Right lobe of liver (tissue), 6 donors: ENCODE measurements at places on chromosomes 5 and 9. TPM values are rescaled to one million over a fixed set of nuclear protein-coding genes. Genes with fewer than 3 reads are reported as not detected.

DNA sequence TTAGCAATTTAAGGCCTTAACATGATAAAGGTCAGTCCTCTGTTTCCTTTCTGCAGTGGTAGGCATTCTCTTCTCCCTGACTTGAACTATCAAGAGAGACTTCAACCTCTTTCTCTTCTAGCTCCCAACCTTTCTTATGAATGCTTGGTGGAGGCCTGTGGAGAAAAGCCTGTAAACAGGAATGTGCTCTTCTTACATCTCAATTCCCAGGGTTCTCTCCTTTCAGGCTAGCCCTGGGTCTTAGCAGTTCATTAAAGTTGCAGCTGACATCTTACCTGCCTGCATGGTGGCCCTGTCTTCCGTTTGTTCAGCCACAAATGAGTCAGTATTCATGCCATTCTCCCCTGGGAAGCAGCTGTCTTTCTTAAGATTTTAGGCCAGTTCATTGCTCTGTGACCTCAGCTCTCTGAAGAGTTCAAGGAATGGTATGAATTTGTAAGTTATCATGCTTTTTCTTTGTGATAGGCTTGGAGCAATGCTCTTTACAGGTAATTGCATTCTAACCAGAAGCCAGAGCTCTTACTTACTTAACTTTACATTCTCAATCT, 77.8 kb downstream of the ADCY2 start:
- H3K4me1 ChIP-seq = no peaks in the 10 kb centered on the region
- DNase-seq = no peak
- no peak overlapping the region for H3K4me3 ChIP-seq

DNA sequence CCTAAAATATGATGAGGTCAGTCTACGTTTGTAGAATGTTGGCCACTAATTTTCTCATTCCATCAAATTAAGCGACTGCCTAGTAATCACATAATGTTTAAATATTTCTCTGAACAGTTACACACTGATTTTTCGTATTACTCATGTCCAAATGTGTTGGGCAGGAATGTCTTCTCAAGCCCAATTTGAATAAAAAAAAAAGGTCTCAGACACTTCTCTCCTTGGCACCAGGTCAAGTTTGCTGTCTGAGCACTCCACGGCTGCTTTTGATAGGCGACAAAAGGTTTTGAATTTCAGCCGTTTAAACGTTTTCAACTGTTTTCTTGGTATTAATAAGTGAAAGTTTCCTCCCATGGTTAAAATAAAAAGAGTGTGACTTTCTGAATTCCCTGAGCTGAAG, 542.1 kb downstream of the IRX1 start:
- no peak for DNase-seq
- H3K27me3 ChIP-seq = no peaks in the 10 kb centered on the region
- H3K4me3 ChIP-seq = no peak overlapping the region
- no peak overlapping the region for H3K27ac ChIP-seq
- H3K36me3 ChIP-seq = no peaks in the 10 kb centered on the region
- no peaks in the 10 kb centered on the region for H3K4me1 ChIP-seq

- H3K27ac ChIP-seq = peak overlapping the region; percentile 34
- no peaks in the 10 kb centered on the region for H3K27me3 ChIP-seq
- peaks cover 79% of the 10 kb centered on the region for H3K4me1 ChIP-seq
- no peak overlapping the region for H3K4me3 ChIP-seq
Observed at GRCh38 chr9:33297432-33297831, 7.1 kb downstream of the NFX1 start.

DNA sequence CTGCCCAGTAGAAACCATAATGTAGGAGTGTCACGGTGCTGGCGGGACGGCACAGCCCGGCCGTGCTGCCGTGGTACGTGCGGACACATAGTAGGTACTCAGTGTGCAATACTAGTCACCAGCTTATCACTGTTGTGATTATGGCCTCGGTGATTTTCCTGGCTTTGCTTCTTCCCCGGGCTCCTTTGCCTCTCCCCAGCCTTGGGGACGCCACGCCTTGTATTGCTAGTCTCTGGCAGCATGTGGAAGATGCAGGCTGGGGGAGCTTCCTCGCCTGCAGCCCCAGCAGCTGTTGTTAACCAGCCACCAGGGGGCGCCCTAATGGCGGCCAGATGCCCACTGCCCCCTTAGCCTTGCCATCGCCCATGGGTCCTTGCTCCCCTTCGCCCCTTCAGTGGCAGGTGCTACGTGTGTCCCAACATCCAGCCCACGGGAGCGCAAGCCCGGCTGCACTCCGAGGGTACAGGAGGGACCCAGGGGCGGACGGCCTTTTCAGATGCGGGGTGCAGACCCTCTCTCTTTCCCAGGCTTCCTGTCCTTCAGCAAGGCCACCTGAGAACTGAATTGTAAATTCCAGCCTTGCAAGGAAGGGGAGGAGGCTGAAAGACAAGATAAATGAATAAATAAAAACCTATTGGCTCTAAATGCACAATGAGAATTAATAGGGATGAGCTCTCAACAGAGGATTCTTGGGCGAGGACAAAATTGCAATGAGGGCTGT, 8.0 kb downstream of the NTNG2 start:
- no peaks in the 10 kb centered on the region for H3K4me1 ChIP-seq
- H3K36me3 ChIP-seq = no peaks in the 10 kb centered on the region
- H3K4me3 ChIP-seq = no peak overlapping the region
- H3K27ac ChIP-seq = no peak overlapping the region
- DNase-seq = peak; percentile 55
- H3K27me3 ChIP-seq = no peaks in the 10 kb centered on the region

GRCh38 chr5:107764976-107765804, 94.5 kb upstream of the EFNA5 start:
- H3K4me3 ChIP-seq = no peak overlapping the region
- H3K4me1 ChIP-seq = no peaks in the 10 kb centered on the region
- H3K27ac ChIP-seq = no peak overlapping the region
- DNase-seq = no peak
- no peaks in the 10 kb centered on the region for H3K27me3 ChIP-seq

GRCh38 chr9:91937056-91937455, 13.0 kb downstream of the ROR2 start:
- H3K4me3 ChIP-seq = no peak overlapping the region
- H3K4me1 ChIP-seq = no peaks in the 10 kb centered on the region
- H3K36me3 ChIP-seq = no peaks in the 10 kb centered on the region
- H3K27ac ChIP-seq = no peak overlapping the region

DNA sequence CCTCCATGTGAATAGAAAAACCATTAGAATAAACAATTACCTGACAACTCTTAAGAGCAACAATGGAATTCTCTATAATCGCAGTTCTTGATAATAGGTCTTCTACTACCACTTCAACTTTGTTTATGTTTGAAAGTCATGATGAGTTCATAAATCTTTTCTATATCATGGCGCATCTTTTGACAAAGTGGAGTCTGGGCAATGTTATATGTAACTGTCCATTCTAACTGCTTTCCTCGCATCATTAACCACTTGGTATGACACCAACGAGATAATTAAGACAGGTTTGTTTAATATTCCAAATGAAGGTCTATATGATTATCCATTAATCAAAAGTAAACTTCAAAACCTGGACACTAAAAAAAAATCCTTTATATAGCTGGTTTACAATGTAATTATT, 272.0 kb downstream of the DENND1A start:
- no peak overlapping the region for H3K27ac ChIP-seq
- no peaks in the 10 kb centered on the region for H3K36me3 ChIP-seq
- H3K4me3 ChIP-seq = no peak overlapping the region
- DNase-seq = no peak
- H3K4me1 ChIP-seq = no peaks in the 10 kb centered on the region
- H3K27me3 ChIP-seq = no peaks in the 10 kb centered on the region

ACOT12 gene
- 50.5 TPM for total RNA-seq

GRCh38 chr9:113664181-113664875, 200.8 kb downstream of the RGS3 start:
- H3K36me3 ChIP-seq = no peaks in the 10 kb centered on the region
- H3K27me3 ChIP-seq = no peaks in the 10 kb centered on the region
- DNase-seq = peak; percentile 8
- no peak overlapping the region for H3K27ac ChIP-seq
- H3K4me3 ChIP-seq = no peak overlapping the region
- H3K4me1 ChIP-seq = no peaks in the 10 kb centered on the region

- no peak overlapping the region for H3K4me3 ChIP-seq
- no peaks in the 10 kb centered on the region for H3K36me3 ChIP-seq
- no peak overlapping the region for H3K27ac ChIP-seq
Observed at GRCh38 chr5:30596495-30597064, 596.9 kb upstream of the CDH6 start.

BNC2 gene
- total RNA-seq = 0.79 TPM

- no peaks in the 10 kb centered on the region for H3K27me3 ChIP-seq
- no peak overlapping the region for H3K4me3 ChIP-seq
- DNase-seq = no peak
- no peaks in the 10 kb centered on the region for H3K36me3 ChIP-seq
- no peak overlapping the region for H3K27ac ChIP-seq
Observed at GRCh38 chr9:1207686-1208085, 157.5 kb downstream of the DMRT2 start.

SH2D3C gene
- 3.1 TPM for total RNA-seq

DNA sequence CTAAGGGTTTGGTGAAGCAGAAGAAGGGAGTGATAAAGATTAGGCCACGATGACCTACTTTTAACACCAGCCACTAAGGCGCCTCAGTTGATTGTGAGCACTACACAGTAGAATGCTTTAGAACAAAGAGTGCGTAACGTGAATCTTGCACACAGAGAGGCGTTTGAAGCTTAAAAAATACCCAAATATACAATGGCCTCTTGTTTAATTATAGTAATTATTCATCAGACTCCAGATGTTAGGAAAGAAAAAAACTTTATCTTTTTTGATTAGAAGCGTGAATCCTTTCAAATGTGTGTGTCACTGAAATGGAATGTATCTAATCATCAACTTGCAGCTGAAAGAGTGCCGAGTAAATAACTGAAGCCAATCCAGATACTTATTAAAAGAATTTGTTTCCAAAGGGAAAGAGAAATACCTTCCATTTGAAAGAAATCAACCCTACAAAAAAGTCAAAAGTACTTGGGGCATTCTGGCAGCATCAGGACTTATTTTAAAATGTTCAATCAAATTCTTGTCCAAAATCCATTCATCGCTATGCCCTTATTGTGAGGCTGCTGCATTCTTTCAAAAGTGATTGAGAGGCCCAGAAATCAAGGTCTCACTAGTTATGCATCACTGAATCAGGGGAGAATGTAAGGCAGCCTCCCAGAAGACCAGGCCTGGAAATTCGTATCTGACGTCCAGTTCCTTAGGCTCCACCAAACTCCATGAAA, 337.5 kb downstream of the ZNF608 start:
- H3K4me1 ChIP-seq = no peaks in the 10 kb centered on the region
- H3K4me3 ChIP-seq = no peak overlapping the region
- no peaks in the 10 kb centered on the region for H3K27me3 ChIP-seq
- no peak for DNase-seq
